NCI-H2171 treated with DMSO at 0.1 percent for 48 hours (cell line): ENCODE measurements at places on chromosomes 3 and 15.

GRCh38 chr3:170355738-170356595 is 1.5 kb upstream of the SKIL start:
- DNase-seq = peak; percentile 87

- DNase-seq = peak; percentile 72
These were observed 49.4 kb upstream of the SYNPR start for GRCh38 chr3:63228677-63229076.

DNA sequence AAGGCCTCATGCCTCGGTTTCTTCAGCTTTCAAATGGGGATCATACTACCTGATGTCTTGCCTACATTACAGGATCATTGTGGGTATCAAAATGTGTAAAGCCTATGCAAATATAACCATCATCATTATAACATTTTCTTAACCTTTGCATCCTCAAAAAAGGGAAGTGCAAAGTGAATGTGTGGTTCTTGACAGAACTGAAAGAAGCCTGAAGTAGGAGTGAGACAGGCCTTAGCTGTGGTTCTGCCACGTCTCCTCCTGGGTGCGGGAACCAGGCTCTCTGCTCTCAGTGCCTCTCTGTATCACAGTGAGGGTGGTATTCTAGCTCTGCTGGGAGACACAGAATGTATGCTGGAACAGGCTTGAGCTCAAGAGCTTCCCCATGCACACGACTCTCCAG is 316.9 kb upstream of the ICE2 start:
- no peak for DNase-seq

- no peak for DNase-seq
These were observed 47.1 kb upstream of the IL20RB start for GRCh38 chr3:136910697-136911096.

- DNase-seq = no peak
These were observed 175.8 kb upstream of the STT3B start for GRCh38 chr3:31356941-31357340.

- no peak for DNase-seq
These were observed 34.5 kb downstream of the POMGNT2 start for GRCh38 chr3:43071313-43071893.

- DNase-seq = no peak
These were observed 109.2 kb upstream of the FHIT start for GRCh38 chr3:61360297-61360965.

DNA sequence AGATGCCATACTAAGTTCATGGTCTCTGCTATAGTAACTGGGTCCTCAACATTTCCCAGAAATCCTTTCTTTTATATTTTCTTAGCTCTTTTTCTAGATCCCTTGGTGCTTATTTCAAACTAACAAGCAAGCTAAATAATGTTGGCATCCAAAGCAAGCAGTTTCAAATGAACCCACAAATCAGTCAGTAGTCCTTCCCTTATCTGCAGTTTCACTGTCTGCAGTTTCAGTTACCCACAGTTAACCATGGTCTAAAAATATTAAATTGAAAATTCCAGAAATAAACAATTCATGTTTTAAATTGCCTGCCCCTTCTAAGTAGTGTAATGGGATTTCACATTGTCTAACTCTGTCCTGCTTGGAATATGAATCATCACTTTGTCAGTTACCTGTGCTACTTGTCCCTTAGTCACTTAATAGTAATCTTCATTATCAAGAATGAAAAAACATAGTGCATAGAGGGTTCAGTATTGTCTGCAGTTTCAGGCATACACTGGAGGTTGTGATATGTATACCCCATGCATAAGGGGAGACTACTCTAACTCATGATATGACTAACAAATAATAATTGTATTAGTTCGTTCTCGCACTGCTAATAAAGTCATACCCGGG is 633.7 kb downstream of the MECOM start:
- DNase-seq = no peak

DNA sequence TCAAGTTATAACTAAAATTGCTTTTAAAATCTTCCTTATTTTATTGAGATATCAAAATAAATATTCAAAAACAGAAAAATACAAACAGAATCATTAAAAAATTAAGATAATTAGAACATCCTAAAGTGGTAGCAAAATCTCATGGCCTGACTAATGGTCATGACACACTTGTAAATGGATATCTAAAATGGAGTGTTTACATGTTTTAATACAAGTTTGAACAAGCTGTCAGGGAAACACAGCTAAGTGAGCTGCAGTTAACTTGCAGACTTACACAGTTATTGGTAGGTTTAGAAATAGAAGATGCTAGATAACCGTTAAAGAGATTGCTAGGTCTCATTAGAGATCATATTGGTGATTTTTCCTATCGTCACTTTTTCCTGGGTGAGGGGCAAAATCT is 242.3 kb downstream of the LPP start:
- DNase-seq = no peak

- DNase-seq = peak; percentile 47
These were observed at the start of gene LINGO1 for GRCh38 chr15:77632534-77633133. Gene LINGO1 (minus strand): TSS chr15:77632912. CDS start chr15:77632315, 597 bp downstream.

GRCh38 chr3:25000971-25001591 is 427.0 kb upstream of the RARB start:
- DNase-seq = no peak

- DNase-seq = no peak
These were observed 397.6 kb downstream of the FOXP1 start for GRCh38 chr3:71185733-71186455.

DNA sequence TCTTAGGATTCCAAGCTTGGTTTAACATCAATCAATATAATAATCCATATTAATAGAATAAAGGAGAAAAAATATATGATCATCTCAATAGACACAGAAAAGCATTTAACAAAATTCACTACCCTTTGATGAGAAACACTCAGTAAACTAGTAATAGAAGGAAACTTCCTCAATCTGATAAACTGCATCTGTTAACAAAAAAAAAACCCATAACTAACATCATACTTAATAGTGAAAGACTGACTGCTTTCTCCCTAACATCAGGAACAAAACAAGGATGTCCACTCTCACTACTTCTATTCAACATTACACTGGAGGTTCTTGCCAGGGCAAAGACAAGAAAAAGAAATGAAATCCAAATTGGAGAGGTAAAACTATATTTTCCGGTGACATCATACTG is 30.5 kb downstream of the LRRK1 start:
- no peak for DNase-seq

DNA sequence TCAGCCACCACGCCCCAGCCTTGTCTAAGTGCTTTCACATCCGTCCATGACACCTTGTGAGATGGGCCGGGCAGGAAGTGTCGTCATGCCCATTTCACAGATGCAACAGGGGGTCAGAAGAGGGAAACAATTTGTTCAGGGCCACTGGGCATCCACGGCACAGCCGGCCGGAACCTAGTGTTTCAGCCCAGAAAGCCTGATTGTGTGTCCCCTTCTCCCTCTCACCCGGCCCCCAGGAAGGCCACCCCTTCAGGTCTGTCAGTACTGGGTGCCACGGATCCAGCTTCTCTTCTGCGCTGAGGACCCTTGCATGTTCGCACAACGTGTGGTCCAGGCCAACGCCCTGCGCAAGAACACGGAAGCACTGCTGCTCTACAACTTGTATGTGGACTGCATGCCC is 15.8 kb downstream of the DNAH1 start:
- DNase-seq = no peak

- DNase-seq = no peak
These were observed 21.4 kb downstream of the FAM98B start for GRCh38 chr15:38475361-38475760.

DNA sequence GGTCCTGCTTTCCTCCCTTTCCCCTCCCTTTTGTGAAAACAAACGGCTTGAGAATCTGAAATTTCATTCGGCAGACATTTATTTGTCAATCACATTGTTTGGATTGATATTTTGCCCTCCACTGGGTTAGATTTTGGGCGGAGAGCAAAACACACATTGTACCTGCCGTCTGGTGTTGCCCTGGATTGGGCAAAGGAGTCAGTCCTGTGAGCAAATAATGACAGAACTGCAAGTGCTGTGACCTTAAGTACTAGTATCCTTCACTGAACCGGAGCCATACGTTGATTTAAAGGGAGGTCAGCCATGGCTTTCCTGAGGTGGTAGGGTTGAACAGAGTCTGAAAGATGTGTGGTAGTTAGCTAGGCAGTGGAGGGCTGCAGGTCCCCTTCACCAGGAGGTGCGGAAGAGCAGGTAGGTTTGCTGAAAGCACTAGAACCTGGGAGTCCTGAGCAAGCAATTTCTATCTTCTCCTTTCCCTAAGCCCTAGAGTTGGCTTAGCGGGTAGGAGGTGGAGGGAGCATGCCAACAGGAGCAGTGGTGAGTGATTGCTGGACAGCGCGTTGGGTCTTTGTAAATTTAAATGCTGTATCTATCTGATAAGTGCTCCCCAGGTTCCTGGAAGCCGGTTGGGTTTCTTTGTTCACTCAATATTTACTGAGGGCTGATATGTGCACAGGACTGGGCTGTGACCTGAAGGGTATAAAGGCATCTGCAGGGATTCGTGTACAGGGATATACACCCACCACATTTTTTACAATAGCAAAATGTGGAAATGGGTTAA is 2.0 kb downstream of the PDIA5 start:
- no peak for DNase-seq

DNA sequence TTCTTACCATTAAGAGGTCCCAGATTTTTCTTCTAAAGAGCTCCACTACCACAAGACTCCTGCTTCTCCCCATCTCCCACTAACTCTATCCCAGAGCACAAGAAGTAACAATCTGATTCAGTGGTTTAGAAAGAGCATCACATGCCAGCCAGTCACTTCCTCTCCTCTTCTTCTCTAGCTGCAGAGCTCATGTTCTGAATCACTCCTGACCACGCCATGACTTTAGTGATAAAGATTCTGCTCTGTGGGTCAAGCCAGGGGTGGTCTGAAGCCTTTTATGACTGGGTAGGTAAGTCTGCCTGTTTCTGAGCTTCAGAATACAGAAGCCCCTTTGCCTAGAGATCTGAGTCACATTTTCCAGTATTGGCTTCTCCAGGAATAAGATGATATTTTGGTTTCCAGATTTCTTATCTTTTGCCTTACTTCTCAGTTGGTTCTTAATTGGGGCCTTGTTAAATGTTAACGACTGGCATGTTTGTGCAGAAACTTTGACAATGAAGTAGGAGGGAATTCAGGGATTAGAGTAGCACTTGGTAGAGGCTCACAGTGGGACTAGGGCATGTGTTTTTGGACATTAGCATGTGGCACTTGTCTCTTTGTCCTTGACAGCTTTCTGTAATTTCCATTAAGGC is 27.6 kb upstream of the ADAMTSL3 start:
- DNase-seq = no peak

- DNase-seq = no peak
These were observed 95.6 kb downstream of the ECT2 start for GRCh38 chr3:172846103-172846561.

- no peak for DNase-seq
These were observed 117.3 kb upstream of the ALDH1A3 start for GRCh38 chr15:100762289-100762688.
